ENCODE measurements at places on chromosomes 3 and 15.

- DNase-seq = no peak
These were observed 56.6 kb downstream of the BBX start for GRCh38 chr3:107579371-107579770.

DNA sequence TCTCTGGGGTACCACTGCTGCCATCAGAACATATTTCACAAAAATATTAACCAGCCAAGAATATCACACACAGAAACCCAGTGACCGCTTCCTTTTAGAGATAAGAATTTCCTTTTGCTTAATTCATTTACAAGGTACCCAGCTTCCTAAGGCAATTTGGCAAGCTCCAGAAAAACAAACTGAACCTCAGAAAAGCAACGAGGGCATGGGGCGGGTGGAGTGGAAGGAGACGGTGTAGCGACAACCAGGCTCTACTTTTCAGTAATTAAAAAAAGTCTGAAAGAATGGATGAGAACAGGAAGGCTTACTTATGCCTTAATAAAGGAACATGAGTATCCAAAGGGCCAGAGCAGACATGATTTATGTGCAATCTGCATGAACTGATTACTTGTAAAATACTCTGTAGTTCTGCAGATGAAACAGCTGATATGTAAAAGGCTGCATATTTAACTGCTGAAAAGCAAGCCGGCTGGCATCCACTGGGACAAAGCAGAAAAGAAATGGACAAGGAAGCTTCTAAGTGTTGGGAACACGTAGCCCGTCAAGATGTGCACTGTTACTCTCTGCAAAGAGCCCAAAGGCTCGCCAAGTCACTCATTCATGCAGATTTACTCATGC, 18.6 kb downstream of the RFTN1 start:
- no peak for DNase-seq

GRCh38 chr3:77563012-77563411, 523.1 kb downstream of the ROBO2 start:
- DNase-seq = no peak

DNA sequence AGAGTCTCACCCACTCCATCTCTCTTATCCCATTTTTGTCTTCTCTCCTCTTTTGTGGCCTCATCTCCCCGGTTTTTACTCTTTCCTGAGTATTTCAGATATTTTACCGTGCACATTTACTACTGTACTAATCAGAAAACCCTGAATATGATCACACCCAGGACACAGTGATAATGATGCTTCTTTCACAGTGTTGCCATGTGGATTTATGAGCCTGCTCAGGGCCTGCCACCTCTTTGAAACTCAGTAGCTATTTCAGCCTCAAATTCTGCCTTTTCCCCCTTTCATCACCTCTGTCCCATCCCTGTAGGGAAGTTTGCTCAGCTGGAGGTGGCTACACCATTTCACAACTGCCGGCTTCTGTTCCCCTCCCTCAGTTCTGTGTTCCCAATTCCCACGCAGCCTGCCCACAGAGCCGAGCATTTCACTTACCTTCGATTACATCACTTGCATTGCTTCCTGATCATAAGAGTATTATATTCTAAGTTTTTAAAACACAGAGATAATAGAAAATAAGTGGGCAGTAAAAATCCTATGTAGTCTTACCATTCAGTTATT, 33.2 kb downstream of the ARNT2 start:
- DNase-seq = no peak

DNA sequence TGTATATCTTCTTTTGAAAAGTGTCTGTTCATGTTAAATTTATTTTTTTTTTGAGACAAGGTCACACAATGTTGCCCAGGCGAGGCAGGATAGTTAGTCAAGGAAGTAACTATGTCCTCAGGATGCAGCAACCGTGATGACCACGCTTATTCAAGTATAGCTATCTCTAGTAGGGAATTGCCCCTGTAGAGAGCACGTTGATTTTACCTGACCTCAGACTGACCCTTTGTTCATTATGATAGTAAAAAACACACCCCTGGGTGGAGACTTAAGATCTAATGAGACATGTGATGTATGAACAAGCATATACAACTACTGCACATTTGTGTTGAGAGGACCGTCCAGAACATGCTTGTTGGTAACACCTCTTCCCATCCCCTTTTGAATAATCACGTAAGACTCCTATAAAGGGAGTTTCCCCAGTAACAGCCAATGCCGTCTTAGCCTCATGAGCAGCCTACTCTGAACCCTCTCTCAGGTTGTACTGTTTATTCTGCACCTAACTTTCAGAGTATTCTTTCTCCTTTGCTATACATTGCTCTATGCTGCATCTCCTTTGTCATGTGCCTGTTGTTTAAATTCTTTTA, 32.9 kb downstream of the ZNF621 start:
- no peak for DNase-seq

GRCh38 chr3:4712109-4712508, 219.0 kb downstream of the ITPR1 start:
- no peak for DNase-seq

GRCh38 chr15:100703032-100703578, 100.7 kb downstream of the ASB7 start:
- DNase-seq = no peak

DNA sequence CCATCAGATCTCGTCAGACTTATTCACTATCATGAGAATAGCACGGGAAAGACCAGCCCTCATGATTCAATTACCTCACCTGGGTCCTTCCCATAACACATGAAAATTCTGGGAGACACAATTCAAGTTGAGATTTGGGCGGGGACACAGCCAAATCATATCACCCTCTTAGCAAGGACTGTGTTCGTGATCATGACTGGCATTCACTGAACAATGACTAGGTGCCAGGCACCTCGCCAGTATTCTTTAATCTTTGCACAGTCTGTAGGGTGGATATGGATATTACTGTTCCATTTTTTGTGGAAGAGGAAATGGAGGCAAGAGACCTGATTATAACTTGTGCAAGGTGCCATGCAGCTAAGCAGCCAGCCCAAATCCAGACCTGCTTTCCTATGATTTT, 77.5 kb downstream of the IGF1R start:
- DNase-seq = no peak

GRCh38 chr3:146024260-146024659, 136.7 kb downstream of the PLOD2 start:
- no peak for DNase-seq

- no peak for DNase-seq
These were observed 84.8 kb upstream of the ICE2 start for GRCh38 chr15:60563539-60564404.

GRCh38 chr15:101532865-101533264, 43.4 kb upstream of the PCSK6 start:
- DNase-seq = no peak

DNA sequence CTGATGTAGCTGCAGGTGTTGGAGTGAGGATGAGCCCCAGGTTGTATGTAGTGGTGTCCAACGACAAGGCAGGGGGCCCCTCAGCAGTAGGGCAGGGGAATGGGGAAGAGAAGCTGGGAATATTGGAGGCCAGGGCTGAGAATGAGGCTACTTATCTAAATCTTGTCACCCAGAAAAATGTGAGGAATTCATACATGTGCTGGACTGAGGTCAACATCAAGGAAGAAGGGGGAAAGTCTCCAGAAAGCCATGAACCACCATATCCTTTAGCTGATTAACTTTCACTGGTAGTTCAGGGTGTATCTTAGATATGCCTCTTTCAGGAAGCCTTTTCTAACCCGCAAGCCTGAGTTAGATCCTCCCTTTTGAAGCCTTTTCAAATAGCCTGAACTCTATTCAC, 22.6 kb upstream of the FSTL1 start:
- DNase-seq = no peak

GRCh38 chr3:126523745-126524428, at the start of gene CHST13:
Gene CHST13, plus strand, starts transcription at chr3:126524155. Its CDS starts 178 bp downstream, at chr3:126524333.
- DNase-seq = no peak

DNA sequence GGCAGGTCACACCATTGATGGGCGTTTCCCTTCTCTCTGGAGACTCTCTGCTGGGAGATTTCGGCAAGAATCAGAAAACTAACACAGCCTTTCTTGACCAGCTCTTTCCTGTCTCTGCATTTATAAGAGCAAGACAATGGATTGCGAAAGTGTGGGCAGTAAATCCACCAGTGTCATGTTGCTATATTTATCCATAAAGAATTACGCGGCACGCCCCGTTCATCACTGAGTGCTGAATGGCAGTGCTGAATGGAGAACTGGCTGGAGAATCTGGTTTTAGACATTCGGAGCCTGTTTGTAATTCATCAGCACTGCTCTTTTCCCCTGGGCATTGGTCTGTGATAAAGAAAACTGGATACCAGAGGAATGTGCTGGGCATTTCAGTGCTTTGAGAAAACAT, 2.0 kb upstream of the CEMIP start:
- DNase-seq = no peak

DNA sequence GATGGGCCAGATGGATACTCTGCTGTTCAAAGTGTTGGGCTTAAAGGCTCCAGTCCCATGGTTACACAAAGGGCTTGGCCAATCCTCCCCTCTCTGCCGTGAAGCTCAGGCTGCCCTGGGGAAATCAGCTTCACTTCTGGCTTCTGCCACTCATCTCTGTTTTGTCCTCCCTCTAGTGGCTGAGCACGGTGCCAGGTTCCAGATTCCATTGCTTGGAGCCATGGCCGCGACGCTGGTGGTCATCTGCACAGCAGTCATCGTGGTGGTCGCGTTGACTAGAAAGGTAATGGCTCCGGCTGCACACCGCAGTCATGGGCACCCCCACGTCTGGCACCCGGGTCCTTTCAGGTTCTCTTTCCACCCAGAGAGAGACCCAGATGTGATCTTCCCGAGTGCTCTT, 5.6 kb downstream of the TIGIT start:
- no peak for DNase-seq

GRCh38 chr15:68230157-68231100, 901 bp upstream of the CLN6 start:
- no peak for DNase-seq

GRCh38 chr3:42106646-42107045, 15.5 kb downstream of the TRAK1 start:
- no peak for DNase-seq

GRCh38 chr15:94290730-94291129, 59.4 kb downstream of the MCTP2 start:
- DNase-seq = no peak

- no peak for DNase-seq
These were observed 68.7 kb downstream of the SUMF1 start for GRCh38 chr3:4398120-4398940.

GRCh38 chr3:61531528-61531927, 29.8 kb upstream of the PTPRG start:
- no peak for DNase-seq

- DNase-seq = no peak
These were observed 1.3 kb downstream of the NOP10 start for GRCh38 chr15:34341381-34342212.

- no peak for DNase-seq
These were observed 249.0 kb downstream of the TLE3 start for GRCh38 chr15:69848551-69849231.

GRCh38 chr3:128352326-128352725, 114.4 kb downstream of the DNAJB8 start:
- DNase-seq = no peak

DNA sequence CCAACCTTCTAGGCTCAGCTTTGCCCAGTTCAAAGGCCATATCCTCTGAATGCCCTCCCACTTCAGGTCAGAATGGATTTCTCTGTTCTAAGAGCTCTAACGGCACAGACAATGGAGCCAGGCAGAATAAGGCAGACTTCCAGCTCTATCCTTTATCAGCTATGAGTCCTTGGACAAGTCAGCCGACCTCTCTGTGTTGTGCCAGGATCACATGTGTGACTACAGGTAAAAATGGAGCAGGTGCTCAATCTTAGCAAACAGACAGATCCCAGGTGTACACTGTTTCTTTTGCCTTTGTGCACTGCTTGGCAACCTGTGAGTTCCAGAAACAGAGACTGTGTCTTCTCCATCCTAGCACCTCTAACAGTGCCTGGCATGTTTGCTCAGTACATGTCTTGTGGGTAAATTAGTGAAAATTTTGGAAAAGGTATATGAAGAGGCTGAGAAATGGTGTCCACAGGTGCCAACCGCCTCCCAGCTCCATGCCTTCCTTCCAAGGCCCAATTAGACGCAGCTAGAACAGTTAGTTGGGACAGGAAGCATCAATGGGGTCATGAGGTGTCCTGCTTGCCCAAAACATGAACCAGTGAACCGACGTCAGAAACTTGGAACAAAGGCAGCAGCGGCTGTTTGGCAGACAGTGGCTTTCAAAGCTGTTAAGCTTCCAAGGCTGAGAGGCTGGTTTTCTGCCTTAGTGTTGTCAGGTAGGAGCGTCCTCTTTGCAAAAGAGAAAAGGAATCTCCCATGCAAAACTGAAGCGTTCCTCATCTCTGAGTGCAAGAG, 28.7 kb downstream of the TLE3 start:
- DNase-seq = no peak

GRCh38 chr15:60195611-60196010, 191.5 kb downstream of the FOXB1 start:
- DNase-seq = no peak

DNA sequence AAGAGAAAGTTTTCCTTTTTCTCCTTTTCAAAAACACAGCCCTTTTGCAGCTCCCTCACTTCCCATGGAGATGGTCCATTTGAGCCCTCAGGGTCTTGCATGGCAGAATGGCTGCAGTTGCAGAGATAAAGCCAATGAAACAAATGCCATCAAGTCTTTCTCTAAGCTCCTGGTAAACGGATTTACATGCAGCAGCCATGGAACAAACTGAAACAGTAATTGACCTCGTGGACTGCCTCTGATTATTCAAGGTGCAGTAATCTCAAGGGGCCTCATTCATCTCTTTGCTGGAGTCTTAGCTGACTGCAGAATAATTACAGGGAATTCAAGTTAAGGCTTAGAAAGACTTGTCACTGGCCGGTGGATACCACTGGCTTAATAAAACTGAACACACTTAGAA, 125.1 kb downstream of the SQOR start:
- DNase-seq = no peak

- DNase-seq = no peak
These were observed 16.5 kb upstream of the TBC1D23 start for GRCh38 chr3:100244264-100244663.

- no peak for DNase-seq
These were observed 96.3 kb downstream of the EOMES start for GRCh38 chr3:27625864-27626263.

DNA sequence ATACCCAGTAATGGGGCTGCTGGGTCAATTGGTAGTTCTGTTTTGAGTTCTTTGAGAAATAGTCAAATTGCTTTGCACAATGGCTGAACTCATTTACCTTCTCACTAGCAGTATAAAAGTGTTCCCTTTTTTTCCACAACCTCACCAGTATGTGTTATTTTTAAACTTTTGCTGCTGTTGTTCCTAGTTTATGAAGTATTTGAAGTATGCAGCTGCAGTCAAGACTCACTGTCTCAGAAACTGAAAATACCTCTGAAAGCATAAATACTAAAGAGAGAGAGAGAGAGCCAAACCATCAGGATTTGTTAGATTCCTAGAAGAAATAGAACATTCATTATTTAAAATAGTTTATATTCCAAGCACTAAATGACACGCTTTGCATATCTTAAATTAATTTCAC, 764.2 kb downstream of the NTRK3 start:
- no peak for DNase-seq

DNA sequence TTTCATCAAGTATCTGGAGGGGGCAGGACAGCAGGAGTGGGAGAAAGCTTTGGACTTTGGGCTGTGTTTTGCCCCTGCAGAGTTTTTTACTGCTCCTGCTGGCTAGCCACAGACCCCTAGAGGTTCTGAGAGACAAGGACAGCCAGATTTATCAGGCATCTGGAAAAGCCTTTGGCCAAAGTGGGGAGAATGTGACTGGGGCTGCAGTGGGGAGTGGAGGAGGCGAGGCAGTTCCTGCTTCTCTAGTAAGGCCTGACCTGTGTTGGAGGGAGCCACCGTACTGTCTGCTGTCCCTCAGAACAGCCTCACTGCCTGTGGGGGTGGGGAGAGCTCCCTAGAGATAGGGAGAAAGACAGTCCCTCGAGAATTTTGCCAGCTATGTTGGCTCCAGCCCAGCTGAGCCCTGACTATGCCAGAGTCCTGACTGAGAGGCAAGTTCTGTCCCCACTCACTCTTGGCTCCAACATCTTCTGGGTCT, 2.2 kb downstream of the ALPK3 start:
- no peak for DNase-seq
